Purkinje cell (primary cell): ENCODE measurements at places on chromosomes 5 and 9. TPM values are rescaled to one million over a fixed set of nuclear protein-coding genes. Genes with fewer than 3 reads are reported as not detected.

Gene C9orf153
- 0.14 and 0.98 TPM in 2 replicates for polyA plus RNA-seq

Gene ARID3C
- not detected in 2 replicates for polyA plus RNA-seq

Gene RAB3C
- 102 and 166 TPM in 2 replicates for polyA plus RNA-seq

Gene IFNA10
- polyA plus RNA-seq, result not detected in 2 replicates

Gene PCDHGB6
- 0.31 and 0.42 TPM in 2 replicates for polyA plus RNA-seq

Gene TRIM36
- 35.8 and 42.3 TPM in 2 replicates for polyA plus RNA-seq

Gene MCC
- 5.3 and 7.6 TPM in 2 replicates for polyA plus RNA-seq

Gene IGFBPL1
- polyA plus RNA-seq, result 1.3 TPM in 1 of 2 replicates, not detected in the other

Gene CNTFR
- 0.66 and 3.7 TPM in 2 replicates for polyA plus RNA-seq

Gene CEP72
- polyA plus RNA-seq, result 1.7 TPM in 2 replicates

Gene ST8SIA4
- 0.31 TPM in 1 of 2 replicates, not detected in the other for polyA plus RNA-seq

Gene FBP2
- polyA plus RNA-seq, result not detected in 2 replicates

Gene WDR38
- polyA plus RNA-seq, result not detected in 2 replicates

Gene PKD2L2
- polyA plus RNA-seq, result 1.3 TPM in 1 of 2 replicates, not detected in the other

Gene CAVIN4
- 0.11 and 0.17 TPM in 2 replicates for polyA plus RNA-seq

Gene NRG2
- 0.38 and 0.73 TPM in 2 replicates for polyA plus RNA-seq

Gene GABRA6
- polyA plus RNA-seq, result 21.2 and 21.4 TPM in 2 replicates

Gene CARD9
- polyA plus RNA-seq, result not detected in 2 replicates

Gene ZNF366
- not detected in 2 replicates for polyA plus RNA-seq

Gene PGM5
- polyA plus RNA-seq, result 0.39 and 0.67 TPM in 2 replicates

Gene CEL
- 0.09 and 0.10 TPM in 2 replicates for polyA plus RNA-seq

Gene FBN2
- 0.03 TPM in 1 of 2 replicates, not detected in the other for polyA plus RNA-seq

Gene FOXD4L5
- not detected in 2 replicates for polyA plus RNA-seq

Gene FAM78A
- polyA plus RNA-seq, result 0.24 TPM in 1 of 2 replicates, not detected in the other

Gene CKMT2
- polyA plus RNA-seq, result 0.87 TPM in 1 of 2 replicates, not detected in the other

Gene COL23A1
- 0.81 and 2.1 TPM in 2 replicates for polyA plus RNA-seq

Gene FAM221B
- polyA plus RNA-seq, result not detected in 2 replicates

Gene GPX8
- 1.8 and 12.3 TPM in 2 replicates for polyA plus RNA-seq

Gene IFNK
- polyA plus RNA-seq, result not detected in 2 replicates

Gene IFNA14
- not detected in 2 replicates for polyA plus RNA-seq

Gene LCP2
- 0.15 and 0.87 TPM in 2 replicates for polyA plus RNA-seq

Gene CENPK
- polyA plus RNA-seq, result 20.2 and 25.0 TPM in 2 replicates

Gene GBA2
- 41.6 and 47.0 TPM in 2 replicates for polyA plus RNA-seq

Gene SELENOP
- polyA plus RNA-seq, result 24.6 and 30.3 TPM in 2 replicates

Gene FYB1
- 0.87 TPM in 1 of 2 replicates, not detected in the other for polyA plus RNA-seq

Gene C9orf50
- polyA plus RNA-seq, result not detected in 2 replicates

Gene PITX1
- polyA plus RNA-seq, result not detected in 2 replicates

Gene CNTNAP3
- 0.73 and 1.1 TPM in 2 replicates for polyA plus RNA-seq

Gene SURF6
- polyA plus RNA-seq, result 4.8 and 8.1 TPM in 2 replicates

Gene NRARP
- not detected in 2 replicates for polyA plus RNA-seq

Gene CD180
- not detected in 2 replicates for polyA plus RNA-seq

Gene SH3GL2
- polyA plus RNA-seq, result 328 and 370 TPM in 2 replicates

Gene PTGER4
- not detected in 2 replicates for polyA plus RNA-seq

Gene CTXN3
- polyA plus RNA-seq, result not detected in 2 replicates

Gene RNF183
- polyA plus RNA-seq, result not detected in 2 replicates

Gene PCDHGA9
- 1.1 and 1.9 TPM in 2 replicates for polyA plus RNA-seq

Gene PCDHGA12
- 3.6 and 4.3 TPM in 2 replicates for polyA plus RNA-seq

Gene SVEP1
- 0.28 and 0.65 TPM in 2 replicates for polyA plus RNA-seq
